ENCODE measurements at places on chromosomes 16 and 17.

DNA sequence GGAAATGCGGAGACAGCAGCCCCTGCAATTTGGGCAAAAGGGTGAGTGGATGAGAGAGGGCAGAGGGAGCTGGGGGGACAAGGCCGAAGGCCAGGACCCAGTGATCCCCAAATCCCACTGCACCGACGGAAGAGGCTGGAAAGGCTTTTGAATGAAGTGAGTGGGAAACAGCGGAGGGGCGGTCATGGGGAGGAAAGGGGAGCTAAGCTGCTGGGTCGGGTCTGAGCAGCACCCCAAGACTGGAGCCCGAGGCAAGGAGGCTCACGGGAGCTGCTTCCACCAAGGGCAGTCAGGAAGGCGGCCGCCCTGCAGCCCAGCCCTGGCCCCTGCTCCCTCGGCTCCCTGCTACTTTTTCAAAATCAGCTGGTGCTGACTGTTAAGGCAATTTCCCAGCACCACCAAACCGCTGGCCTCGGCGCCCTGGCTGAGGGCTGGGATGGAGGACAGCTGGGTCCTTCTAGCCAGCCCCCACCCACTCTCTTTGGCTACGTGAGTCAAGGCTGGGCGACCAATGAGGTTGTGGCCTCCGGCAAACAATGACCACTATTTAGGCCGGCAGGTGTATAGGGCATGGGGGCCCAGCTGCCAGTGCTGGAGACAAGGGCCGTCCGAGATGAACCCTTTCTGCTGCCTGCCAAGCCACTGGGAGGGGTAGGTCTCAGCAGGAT lies 507 bp downstream of the SERPINF1 start:
- peak; percentile 72 for DNase-seq

DNA sequence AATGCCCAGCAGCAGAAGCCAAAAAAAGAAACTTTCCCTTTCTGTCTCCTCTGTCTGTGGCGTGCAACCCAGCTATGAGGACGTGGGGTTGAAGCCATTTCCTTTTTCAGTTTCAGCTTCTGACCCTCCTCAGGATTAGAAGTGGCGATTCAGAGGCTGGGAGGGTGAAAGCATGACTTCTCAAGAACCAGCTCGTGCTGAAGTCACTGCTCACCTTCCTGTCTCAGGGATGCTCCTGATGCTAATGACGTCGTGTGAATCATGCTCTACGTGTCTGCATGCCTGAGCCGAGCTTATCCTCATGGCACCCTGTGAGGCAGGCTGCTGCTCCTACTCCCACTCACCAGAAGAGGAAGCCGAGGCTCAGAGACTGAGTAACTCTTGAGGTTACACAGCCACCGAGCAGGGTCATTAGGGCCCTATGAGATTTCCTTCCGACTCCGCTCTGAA lies 5.7 kb upstream of the LPO start:
- peak; percentile 53 for DNase-seq

DNA sequence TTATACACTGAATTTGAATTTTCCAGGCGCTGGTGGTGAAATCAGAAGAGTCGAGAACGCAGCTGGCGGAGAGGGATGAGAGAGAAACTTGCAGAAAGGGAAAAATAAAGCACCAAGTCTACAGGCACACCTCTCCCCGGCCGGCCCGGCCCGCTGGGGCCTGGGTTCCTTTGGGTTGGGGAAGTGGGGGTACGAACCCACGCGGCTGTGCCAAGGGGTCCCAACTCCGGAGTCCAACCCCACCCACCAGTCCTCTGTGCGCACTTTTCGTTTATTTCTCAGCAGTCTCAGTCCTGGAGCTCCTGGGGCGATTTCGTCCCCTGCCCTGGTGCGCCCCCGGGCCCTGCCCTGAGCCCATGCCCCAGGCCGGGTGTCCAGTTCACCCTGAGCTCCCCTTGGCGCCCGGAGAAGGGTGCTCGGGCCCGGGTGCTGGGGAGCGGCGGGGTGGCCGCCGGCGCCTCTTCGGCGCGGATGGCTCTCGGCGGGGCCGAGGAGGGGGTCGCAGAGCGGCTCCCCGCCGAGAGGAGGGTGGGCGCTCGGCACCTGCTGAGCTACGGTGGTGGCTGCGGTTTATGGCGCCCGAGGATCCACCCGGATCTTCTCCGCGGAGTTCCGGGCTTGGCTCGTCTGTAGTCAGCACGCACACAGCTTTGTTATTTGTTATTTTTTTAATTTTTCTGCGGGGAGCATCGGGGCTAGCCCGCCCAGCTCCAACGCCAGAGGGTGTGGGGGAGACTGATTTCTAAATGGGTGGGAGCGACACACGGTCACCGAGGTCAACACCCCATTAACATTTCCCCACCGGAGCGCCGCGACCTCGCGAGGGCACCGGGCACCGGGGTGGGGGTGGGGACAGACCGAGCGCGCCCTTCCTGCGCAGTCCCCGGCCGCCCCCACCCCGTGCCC lies 15.7 kb upstream of the CBX8 start:
- DNase-seq: no peak

- no peak for DNase-seq
These were observed 21.7 kb upstream of the SMURF2 start for GRCh38 chr17:64683796-64684195.

- DNase-seq: no peak
These were observed 82.9 kb upstream of the GPRC5B start for GRCh38 chr16:19967561-19967960.

DNA sequence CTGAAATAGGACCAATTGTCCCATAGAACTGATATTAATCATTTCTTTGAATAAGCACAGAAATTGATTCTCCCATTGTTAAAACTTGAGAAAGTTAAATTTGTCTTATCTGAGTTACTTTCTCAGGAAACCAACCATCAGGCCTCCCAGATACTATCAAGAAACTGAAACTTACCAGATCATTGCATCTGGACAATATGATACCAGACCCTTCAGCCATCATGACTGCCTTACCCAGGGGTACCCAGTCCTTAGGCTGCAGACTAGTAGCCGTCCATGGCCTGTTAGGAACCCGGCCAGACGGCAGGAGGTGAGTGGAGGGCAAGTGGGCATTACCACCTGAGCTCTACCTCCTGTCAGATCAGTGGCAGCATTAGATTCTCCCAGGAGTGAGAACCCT lies 7.8 kb downstream of the STXBP4 start:
- DNase-seq: no peak

GRCh38 chr16:67216612-67217490 lies 10.1 kb upstream of the TMEM208 start:
- no peak for DNase-seq

DNA sequence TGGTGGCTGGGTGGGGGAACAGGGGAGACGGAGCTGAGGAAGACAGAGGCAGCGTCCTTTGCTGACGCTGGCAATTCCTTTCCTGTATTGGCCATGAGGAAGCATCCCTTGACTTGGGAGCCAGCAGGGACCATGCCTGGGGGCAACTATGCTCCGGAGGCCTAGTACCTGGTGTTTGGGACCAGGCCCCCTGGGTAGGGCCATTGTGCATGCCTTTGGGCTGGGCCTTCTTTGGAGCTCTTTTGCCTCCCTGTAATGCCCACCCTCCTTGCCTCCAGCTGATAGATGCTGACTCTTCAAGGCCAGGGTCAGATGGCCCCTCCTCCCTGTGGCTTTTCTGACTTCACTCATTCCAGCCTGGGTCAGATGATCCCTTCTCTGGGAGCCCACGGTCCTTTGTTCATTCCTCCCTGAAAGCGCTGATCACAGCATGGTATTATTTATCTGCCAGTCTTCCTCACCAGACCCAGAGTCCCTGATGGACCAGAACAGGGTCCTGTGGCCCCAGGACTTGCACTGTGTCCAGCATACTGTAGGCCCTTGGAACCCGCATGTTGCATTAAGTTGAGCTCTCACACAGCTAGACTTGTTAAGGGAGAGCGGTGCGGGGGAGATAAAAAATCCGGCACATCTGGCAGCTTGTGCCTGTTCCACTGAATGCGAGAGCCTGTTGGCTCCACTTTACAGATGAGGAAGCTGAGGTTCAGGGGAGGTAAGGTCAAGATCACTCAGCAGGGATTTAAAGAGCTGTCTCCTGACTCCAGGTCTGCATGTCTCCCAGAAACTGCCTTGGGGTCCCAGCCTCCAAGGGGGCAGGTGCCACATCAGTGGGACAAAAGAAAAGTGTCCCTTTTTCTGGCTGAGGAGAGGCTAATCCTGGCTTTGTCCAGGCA lies 2.9 kb downstream of the STARD3 start:
- DNase-seq: no peak

DNA sequence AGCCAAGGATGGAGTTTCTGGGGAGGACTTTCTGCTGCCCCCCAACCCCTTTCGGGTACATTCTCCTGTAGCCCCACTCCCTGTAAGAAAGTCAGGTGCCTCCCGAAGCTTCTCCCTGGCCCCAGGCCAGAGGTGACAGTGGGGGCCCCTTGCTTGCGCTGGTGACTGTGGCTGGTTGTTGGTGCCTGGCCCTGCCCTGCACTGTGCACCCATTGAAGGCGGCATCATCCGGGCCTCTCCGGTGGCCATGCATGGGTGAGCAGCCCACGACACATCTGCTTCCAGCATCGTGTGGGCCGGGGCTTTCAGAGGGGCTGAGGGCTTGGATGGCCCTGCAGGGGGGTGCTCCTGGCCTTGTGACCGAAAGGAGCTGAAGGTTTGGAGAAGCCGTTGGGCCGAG lies 297.0 kb downstream of the SEC14L1 start:
- DNase-seq: no peak

DNA sequence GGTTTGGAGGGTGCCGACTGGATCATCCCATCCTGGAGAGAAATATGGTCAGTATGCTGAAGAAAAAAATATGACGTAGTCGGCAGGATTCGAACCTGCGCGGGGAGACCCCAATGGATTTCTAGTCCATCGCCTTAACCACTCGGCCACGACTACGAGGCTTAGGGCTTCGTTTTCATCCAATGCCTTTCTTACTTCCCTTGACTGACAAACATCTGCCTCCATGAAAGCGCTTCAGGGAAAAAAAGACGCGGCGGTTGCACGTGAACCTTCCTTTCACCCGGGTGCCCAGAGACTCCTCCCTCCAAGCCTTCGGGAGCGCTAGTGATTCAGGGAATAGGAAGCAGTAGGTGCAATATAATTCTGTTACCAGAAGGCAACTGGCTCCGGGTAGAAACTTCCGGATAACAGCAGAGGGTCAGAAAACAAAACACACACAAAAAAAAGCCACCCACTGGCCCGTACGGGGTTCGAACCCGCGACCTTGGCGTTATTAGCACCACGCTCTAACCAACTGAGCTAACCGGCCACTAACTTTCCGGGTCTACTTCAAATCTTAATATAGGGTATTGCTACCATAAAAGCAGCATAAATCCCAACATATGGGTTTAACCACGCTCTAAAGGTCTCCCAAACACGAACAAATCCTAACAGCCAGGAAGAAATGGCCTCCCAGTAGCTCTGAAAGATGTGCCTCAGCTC lies 16.3 kb upstream of the AURKB start:
- DNase-seq: peak; percentile 98

DNA sequence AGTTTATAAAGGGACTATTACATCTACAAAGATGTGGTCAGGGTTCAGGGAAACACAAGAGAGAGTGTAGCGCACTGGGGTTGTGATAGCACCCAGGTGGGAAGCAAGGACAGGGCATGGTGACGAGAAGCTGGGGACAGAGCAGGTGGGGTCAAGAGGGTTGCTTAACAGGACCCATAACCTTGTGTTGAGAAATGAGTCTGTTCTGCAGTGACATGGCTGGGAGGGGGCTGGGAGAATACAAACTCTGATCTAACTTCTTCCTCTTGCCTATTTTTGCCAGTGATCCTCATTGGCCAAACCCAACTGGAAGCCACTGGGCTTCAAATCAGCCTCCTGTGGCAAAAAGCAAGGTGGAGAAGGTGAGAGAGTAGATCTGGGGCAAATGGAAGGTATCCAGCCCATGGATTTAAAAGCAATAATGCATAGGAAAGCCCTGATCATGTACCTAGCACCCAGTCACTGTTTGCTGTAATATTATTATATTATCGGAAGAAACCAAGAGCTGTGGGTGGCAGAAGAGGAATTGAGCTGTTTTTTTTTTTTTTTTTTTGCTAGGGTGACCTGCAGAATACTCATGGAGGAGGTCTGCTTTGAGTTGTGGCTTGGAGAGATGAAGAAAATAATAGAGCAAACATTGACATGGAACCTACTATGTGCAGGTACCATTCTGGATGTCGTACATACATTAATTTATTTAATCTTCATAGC lies 76.9 kb upstream of the ZFHX3 start:
- no peak for DNase-seq

DNA sequence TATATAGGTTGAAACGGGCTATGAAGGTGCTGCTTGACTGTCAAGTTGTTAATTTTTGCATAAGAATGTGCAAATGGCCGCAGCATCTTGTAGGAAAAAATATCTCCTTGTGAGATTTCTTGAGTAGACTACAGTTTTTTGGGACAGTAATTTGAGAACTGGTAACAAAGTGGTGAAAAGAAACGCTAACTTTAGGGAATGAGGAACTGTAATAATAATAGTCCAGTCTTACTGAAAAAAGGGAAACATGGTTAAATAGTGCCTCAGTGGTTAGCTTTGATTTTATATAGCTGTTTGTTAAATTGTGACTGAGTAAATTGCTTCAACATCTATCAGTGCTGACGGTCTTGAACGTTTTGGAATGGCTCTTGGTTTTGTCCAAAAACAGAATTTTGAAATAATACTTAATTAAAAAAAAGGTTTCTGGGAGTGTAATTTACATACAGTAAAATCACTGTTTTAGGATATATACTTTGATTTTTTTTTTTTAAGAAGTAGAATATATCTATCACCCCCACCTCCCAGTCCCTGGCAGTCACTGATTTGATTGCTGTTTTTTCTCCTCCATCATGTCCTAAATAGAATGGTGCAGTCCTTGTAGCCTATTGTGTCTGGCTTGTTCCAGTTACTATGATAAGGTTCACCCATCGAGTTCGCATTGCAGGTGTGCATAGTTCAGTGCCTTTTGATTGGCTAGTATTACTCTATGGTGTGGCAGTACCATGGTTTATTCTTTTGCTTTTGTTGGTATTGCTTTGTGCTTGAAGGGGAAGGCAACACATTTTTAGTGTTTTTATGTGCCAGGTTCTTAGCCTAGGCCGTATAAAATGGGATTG lies 2.8 kb downstream of the HAPSTR1 start:
- no peak for DNase-seq

DNA sequence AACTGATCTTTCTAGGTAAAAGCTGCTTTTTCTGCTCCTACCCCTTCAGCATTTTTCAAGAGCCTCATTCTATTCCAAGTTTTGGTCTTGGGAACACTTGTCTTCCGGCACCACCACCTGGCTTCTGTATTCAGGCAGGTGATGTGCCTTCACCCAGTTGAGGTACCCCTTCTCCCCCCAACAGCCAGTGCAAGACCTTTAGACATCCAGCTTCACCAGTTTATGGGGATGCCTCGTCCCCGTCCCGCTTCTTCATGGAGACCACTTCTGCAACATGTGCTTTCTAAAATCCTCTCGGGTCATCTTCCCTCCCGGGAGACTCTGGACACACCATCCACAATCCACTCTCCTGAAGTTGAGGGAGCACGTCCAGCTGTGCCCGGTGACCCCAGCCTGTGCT lies 69.9 kb downstream of the SRCIN1 start:
- no peak for DNase-seq
